ENCODE measurements at places on chromosomes 5 and 9.

- no peak overlapping the region for H3K4me3 ChIP-seq
- no peak for DNase-seq
- H3K36me3 ChIP-seq = no peaks in the 10 kb centered on the region
- H3K27me3 ChIP-seq = no peaks in the 10 kb centered on the region
These were observed 104.9 kb upstream of the ANKH start for GRCh38 chr5:14976486-14976885.

- H3K4me3 ChIP-seq = no peak overlapping the region
- no peaks in the 10 kb centered on the region for H3K36me3 ChIP-seq
- H3K27me3 ChIP-seq = no peaks in the 10 kb centered on the region
- H3K27ac ChIP-seq = no peak overlapping the region
- DNase-seq = no peak
These were observed 160.6 kb downstream of the CCDC192 start for GRCh38 chr5:127863610-127864395.

GRCh38 chr5:136005476-136005875, 23.3 kb upstream of the TGFBI start:
- DNase-seq = no peak
- no peaks in the 10 kb centered on the region for H3K27me3 ChIP-seq
- no peak overlapping the region for H3K4me3 ChIP-seq

GRCh38 chr5:80654054-80654390, 430 bp upstream of the MSH3 start:
- no peak for DNase-seq
- H3K36me3 ChIP-seq = peaks cover 21% of the 10 kb centered on the region
